ENCODE measurements at places on chromosomes 3 and 15.

GRCh38 chr3:171729452-171730334 lies 80.6 kb downstream of the PLD1 start:
- DNase-seq, result no peak

GRCh38 chr3:112856537-112856936 lies 9.9 kb upstream of the CD200R1L start:
- no peak for DNase-seq

DNA sequence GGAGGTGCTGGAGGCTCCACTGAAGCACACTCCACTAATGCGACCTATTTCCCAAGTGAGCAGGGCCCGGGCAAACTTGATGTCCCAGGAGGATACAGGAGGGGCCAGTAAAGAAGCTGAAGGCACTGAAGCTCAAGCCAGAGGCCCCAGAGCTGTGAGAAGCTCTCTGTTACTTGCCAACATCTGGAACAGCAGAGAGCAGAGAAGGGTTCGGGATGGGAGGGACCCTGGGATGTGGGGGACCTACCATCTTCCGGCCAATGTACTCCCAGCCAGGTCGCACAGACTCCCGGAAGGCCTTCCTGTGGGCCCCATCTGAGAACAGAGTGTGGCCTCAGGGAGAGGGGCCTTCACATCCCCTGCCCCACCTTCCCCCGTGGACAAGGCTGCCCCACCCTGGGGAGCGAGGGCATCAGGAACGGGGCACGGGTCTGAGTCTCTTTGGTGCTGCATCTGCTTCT lies 3.1 kb downstream of the HHATL start:
- no peak for DNase-seq

GRCh38 chr15:54289590-54290136 lies 311.4 kb downstream of the UNC13C start:
- no peak for DNase-seq

GRCh38 chr3:49171775-49172500 lies 540 bp downstream of the KLHDC8B start:
- DNase-seq, result no peak

DNA sequence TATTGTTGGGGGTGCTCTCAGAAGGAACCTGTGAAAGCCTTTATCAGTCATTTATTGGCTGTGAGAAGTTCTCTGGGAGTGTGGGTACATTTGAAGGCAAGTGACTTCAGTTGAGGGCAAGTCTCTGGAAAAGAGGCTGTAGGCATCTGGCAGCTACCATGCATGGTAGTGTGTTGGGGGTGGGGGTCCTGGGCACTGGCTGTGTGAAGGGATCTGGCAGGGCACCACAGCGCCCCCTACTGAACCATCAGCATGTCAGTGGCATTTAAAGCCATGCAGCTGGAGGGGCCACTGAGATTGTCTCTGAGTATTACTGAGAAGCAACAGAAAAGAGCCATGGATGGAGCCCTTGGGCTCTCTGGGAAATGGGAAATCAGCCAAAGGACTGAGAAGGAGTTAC lies 30.6 kb downstream of the CRTAP start:
- peak; percentile 25 for DNase-seq

DNA sequence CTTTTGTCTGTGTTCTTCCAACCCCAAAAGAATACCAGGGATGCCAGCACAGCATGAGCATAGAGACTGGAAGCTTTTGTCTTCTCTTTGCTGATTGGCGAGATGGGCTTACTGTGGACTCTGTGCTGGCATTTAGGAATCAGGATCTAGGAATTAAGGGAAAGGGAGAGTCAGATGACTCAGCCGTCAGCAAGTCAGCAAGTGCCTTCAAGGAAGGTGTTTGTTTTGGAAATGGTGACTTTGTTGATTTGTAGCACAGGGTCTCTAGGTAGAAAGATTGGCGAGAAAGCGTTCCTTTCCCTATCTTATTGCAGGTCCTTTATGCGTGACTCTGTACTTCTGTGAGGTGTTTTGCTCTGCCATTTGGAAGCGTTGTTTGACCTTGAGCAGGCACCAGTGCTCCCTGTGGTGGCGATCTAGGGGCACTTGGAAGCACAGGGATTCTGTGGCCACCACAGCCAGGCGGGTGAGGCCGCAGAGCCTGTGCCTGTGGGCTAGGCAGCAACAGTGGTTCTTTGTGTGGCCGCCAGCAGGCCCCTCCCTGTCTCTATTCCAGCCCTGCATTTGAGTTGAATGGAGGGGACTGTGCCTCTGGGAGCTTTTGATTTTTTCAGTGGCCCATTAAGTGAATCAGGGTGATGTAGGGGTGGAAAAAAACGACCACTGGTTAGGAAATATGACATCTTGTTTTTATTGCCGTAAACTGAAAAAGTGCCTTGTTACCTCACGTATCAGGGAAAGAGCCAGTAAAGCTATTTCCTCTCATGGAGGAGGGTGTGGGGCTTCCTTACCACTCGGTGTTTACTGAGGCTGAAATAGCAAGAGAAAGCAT lies 19.0 kb downstream of the FAN1 start:
- no peak for DNase-seq

DNA sequence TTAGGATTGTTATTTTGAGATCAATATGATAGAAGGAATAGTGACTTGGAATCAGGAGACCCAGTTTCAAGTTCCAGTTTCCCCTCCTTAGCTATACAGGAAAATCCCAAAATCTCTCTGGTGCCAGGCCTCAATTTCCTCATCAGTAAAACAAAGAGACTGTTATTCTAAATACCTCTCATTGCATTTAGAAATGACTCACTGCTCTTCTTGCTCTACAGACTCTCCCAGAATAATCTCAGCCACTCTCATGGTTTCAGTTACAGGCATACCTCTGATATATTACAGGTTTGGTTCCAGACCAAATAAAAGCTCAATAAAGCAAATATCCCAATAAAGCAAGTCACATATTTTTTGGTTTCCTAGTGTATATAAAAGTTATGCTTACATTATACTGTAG lies 28.3 kb downstream of the IMPG2 start:
- no peak for DNase-seq

All from stimulated activated CD4-positive, alpha-beta T cell treated with anti-CD3 and anti-CD28 coated beads, Interleukin-15, amount 100 ng/mL, for 48 hours (primary cell).